ENCODE measurements at places on chromosomes 1 and 21. TPM values are rescaled to one million over a fixed set of nuclear protein-coding genes. Genes with fewer than 3 reads are reported as not detected.

Gene CFHR1
- not detected for total RNA-seq

Gene TTC39A
- not detected for total RNA-seq

Gene SRRM1
- 29.0 TPM for total RNA-seq

Gene VANGL2
- total RNA-seq = not detected

Gene CLCN6
- total RNA-seq = 5.4 TPM

Gene KCNE2
- not detected for total RNA-seq

Gene OR2L8
- total RNA-seq = not detected

Gene KRTAP12-2
- total RNA-seq = not detected

Gene RGL1
- total RNA-seq = 8.6 TPM

Gene C4BPA
- not detected for total RNA-seq

Gene PAPPA2
- total RNA-seq = 7.0 TPM

Gene SLC45A1
- 0.97 TPM for total RNA-seq

Measured in GM23248 (cell line).